NT2/D1 (cell line): ENCODE measurements at places on chromosomes 6 and 20.

GRCh38 chr20:16580147-16580546 lies 6.9 kb upstream of the KIF16B start:
- no peak for DNase-seq

DNA sequence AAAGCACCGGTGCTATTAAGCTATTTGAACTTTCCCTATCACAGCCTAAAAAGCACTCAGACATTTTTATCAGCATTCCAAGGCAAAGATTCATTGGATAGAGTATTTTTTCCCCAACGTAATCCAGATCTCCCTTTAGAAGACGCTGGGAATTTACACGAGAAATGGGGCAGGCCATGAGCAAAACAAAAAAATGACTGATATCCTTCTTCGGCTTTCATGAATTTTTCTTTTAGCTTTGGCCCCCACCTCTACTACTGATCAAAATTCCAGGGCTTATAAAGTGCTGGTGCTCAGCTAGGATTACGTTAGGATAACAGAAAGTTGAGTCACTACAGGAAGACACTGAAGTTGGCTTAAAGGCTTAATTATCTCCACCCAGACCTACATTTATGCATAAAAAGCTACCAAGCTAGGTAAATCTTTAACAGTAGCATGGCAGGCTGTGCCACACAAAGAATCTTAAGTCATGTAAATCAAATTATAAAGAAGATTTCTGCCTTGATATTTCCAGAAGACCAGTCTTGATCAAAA lies 418.5 kb upstream of the BTBD3 start:
- DNase-seq, result no peak

DNA sequence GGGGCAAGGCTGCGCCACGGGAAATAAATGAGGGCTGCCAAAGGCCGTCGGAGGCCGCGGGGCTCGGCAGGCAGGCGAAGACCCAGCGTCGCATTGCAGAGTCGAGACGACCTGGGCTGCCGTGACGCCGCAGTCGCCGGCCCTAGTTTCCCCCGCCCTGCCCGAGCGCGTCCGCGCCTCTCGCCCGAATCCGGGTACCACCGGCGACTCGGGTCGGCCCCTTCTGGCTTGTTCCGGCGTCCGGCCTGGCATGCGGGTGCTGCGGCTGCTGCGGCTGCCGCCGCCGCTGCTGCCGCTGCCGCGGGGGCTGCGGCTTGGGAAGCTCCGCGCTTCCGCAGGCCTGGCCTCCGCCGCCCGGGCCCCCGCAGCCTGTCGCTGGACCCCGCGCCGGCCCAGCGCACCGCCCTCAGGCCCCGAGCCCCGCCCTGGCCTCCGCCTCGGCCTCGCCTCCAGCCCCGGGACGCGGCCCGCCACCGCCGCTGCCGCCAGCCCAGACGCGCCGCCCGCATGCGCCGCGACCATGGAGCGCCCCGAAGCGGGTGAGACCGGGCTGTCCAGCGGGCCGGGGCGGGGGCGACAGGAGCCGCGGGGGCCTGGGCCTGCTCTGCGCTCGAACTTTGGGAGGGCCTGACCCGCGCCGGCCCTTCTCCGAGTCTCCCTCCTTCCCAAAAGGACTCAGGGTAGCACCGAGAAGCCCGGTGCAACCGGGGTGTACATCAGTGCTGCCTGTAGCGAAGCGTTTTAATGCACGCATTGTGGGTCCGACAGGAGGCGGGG lies at the start of gene AKAP7:
Gene AKAP7, plus strand, starts transcription at position 224 of the 777 bp plus-strand sequence. Its CDS starts 297 bp downstream, at position 521.
- peak; percentile 46 for DNase-seq

GRCh38 chr6:92589996-92590395 lies 829.4 kb downstream of the EPHA7 start:
- no peak for DNase-seq

DNA sequence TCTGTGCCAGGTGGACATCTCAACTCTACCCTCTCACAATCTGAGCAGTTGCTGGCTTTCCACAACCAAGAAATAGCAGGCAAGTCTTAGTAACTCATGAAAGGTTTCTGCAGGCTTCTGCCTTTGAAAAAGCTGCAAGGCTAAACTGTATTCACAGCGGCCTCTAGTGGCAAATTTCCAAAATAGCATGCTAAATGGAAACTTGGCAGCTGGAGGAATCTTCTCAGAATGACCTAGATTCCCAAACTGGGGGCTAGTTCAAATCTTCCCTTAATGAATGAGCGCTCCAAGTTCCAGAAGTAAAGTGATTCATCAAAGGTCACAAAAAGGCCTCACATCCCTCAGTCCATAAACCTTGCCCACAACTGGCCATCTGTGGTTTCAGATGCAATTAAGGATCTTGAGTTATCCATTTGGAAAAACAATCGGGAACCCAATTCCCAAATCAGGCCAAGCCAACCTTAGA lies 11.9 kb upstream of the CPNE5 start:
- no peak for DNase-seq

DNA sequence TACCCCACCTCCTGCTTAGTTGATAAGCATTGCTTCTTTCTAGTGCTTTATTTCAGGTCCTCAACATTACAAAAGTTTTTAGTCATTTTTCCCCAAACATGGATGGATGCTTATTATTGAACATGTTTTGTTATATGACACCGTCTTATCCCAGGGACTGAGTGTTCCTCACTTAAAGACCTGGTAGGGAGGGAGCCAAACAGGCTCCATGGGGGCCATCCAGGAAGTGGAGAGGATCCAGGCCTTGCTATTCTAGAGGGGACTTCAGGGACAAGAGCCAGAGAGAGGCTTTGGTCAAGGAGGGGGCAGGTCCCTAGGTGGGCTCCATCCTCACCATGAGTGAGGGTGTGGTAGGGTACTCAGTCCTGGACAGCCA lies 7.4 kb downstream of the SLC32A1 start:
- no peak for DNase-seq

DNA sequence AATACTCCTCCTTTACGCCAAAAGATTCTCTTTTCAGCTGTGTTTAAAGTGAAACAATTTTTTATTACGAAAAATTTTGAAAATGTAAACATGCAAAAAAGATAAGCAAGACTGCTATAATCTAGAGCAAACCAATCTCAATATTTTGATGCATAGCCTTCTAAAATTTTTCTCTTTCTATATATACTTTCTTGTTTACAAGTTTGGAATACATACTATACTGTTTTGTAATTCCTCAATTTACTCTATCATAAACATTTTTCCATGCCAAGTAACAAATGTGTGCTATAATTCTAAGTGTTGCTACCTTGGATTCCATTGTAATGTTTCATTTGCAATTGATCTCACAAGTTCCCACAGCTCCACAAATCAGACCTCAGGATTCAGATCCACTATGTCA lies 43.1 kb upstream of the KIF16B start:
- DNase-seq, result no peak

- no peak for DNase-seq
Measured at GRCh38 chr6:35064757-35065440, 76.2 kb downstream of the TCP11 start.

DNA sequence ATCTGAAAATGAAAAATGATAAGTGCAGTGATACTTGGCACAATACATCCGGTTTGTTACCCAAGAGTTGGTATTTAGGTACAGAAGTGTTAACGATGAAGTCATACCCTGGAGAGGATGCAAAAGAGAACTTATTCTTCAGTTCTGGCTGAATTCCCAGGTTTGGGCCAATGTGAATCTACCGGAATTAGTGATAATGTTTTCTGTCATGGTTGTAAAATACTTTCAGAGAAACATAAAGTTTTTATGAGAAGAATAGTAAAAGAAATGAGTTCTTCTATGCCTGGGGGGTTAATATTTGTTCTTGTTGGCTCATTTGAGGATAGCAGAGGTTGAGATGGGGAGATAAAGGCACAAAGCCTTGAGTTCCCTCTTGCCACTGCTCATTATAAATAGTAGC lies 509.9 kb upstream of the POU3F2 start:
- DNase-seq, result no peak

DNA sequence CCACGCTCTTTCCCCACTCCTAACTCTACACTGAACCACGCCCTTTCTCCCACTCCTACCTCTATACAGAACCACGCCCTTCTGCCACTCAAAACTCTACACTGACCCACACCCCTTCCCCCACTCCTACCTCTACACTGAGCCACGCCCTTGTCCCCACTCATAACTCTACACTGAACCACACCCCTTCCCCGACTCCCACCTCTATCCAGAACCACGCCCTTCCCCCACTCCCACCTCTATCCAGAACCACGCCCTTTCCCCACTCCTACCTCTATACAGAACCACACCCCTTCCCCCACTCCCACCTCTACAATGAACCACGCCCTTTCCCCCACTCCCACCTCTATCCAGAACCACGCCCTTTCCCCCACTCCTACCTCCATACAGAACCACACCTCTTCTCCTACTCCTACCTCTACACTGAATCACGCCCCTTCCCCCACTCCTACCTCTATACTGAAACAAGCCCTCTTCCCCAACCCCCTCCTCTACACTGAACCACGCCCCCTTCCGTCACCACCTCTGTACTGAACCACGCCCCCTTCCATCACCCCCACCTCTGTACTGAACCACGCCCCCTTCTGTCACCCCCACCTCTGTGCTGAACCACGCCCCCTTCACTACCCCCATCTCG lies 10.1 kb downstream of the PXMP4 start:
- no peak for DNase-seq

- DNase-seq, result no peak
Measured at GRCh38 chr20:37342231-37343177, 3.4 kb upstream of the SRC start.

DNA sequence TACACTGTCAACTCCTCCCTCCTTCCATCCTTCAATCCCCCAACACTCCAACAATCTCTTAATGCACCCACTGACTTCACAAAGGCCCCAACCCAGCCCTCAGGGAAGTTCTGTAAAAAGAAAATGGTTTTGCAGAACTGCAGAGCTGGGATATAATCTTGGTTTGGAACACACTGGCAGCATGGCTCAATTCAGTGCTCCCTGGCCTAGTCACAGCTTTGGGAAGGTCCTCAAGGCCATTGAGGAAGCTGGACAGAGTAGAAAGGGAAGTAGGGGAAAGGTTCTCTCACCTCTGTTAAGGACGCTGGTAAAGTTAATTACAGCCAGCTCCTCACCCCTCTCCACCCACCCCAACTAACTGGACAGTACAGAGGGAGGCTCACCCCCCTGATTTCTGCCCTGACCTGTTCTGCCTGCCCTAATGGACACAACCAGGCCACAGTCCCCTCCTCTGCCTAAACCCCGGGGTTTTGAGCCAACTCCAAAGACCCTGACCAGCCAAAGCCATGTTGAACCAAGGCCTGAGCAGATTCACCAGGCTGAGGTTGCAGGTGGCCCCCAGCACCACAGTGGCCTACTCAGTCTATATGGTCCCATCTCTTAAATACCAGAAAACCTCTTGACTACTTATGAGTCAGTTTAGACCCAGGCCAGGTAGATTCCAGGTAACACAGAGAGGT lies 49.2 kb downstream of the MAFB start:
- no peak for DNase-seq

GRCh38 chr6:128079021-128079420 lies 178.2 kb upstream of the THEMIS start:
- no peak for DNase-seq

- peak; percentile 58 for DNase-seq
Measured at GRCh38 chr6:38973178-38974057, 75.2 kb upstream of the GLP1R start.

- no peak for DNase-seq
Measured at GRCh38 chr6:18053555-18054445, 66.4 kb upstream of the KIF13A start.

- no peak for DNase-seq
Measured at GRCh38 chr20:36364506-36364905, 58.4 kb downstream of the DLGAP4 start.

- no peak for DNase-seq
Measured at GRCh38 chr6:56356426-56356825, 109.0 kb upstream of the COL21A1 start.

- no peak for DNase-seq
Measured at GRCh38 chr6:41379306-41379705, 43.9 kb downstream of the NCR2 start.

- no peak for DNase-seq
Measured at GRCh38 chr6:1082285-1082935, 229.5 kb upstream of the FOXQ1 start.

DNA sequence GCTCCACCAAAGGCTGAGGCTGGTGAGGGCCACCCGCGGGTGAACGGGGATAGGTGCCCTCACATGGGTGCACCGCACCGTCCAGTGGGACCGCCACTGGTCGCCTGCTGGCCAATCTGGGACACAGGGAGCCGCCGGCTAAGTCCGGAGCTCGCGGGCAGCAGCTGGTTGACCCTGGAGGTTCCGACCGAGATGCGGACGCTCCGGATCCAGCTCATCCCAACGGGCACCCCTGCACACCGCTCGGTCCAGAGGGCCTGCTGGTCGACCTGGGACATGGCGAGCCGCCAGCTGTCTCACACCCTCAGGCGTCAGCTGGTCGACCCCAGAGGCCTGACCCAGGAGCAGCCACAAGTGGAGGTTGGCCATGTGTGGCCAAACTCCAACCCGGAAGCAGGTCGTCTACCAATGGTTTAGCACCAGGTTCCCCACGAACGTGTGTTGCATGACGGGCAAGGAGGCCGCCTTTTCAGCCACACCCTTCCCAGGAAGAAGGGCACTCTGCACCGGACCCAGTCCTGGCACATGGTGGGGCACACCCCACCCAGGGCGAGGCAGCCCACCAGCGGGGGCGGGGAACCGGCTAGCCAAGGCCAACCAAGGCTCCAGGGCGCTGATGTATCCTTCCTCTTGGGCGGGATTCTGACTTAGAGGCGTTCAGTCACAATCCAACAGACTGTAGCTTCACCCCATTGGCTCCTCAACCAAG lies 746.0 kb upstream of the DEFB115 start:
- no peak for DNase-seq

DNA sequence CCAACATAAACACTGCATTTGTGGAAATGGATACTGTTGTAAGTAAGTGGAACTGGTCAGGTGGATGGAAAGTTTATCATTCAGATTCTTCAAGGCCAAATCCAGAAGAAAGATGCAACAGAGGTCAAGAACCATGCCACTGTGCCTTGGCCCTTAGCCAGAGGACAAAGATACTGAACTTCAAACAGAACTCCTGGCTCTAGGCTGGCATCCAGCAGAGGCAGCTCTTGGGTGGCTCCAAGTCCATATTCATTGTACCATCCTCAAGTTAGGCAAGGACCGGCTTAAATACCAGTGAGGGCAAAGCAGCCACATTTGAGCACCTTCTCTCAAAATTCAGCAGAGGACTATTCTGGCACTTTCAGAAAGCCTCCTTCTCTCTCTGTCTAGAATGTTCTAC lies 53.2 kb downstream of the DNAAF9 start:
- DNase-seq, result no peak

- DNase-seq, result no peak
Measured at GRCh38 chr6:51292659-51293058, 474.0 kb downstream of the TFAP2B start.

GRCh38 chr20:46111028-46111835 lies 6.9 kb upstream of the CD40 start:
- no peak for DNase-seq

- no peak for DNase-seq
Measured at GRCh38 chr6:34967461-34967860, 78.4 kb downstream of the ANKS1A start.
